ENCODE measurements at places on chromosomes 6 and 20.

- DNase-seq: no peak
Observed at GRCh38 chr6:136129365-136129764, 120.7 kb downstream of the MTFR2 start.

DNA sequence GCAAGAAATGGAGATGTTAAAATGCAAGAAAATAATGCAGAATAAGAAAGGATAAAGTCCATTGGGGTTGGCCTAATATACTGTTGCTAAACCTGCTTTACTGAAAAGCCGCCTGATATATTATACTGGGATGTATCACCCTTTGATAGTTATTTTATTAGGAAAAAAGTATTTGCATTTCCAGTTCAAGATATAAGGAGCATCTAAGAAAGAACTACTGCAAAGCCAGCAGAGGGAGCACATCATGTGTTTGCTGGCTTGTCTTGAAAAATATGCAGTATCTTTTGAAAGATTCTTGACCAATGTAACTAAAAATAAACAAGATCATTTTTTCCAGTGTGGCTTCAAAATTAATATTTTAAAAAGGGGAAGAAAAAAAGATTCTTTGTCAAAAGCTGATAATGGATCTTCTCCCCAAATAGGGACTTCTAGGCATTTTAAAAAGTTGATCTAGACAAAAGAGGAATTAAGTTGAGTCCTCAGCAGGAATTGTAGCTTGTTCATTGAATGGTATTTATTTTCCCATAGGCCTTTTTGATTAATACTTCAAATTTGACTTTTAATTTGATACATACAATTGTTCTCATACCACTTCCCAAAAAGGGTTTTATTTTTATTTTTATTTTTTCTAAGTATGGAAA lies 214.9 kb downstream of the ZFAND3 start:
- no peak for DNase-seq

DNA sequence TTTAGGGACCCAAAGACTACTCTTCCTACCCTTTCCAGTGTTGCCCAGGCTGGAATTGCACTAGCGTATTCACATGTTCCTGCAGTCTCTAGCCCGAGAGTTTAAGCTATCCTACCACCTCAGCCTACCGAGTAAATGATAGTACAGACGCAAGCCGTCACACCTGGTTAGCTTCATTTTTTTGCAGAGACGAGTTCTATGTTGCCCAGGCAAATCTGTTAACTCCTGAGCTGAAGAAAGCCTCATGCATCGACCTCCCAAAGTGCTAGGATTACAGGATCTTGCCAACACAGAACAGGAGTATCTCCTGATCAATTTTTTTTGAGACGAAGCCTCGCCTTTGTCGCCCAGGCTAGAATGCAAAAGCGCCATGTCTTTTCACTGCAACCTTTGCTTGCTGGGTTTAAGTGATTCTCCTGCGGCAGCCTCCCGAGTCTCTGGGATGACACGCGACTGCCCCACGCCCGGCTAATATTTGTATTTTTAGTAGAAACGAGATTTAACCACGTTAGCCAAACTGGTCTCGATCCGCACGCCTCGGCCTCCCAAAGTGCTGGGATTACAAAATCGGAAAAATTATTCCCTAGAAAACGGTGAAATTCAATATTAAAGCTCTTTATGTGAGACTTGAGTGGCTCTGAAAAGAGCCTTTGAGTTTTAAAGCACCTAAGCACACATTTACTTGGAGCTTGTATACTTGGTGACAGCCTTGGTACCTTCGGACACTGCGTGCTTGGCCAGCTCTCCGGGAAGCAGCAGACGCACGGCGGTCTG lies 128.5 kb downstream of the HFE start:
- peak; percentile 53 for DNase-seq

GRCh38 chr6:70315079-70315751 lies 12.3 kb upstream of the COL9A1 start:
- DNase-seq: no peak
